ENCODE measurements at places on chromosomes 5 and 9. TPM values are rescaled to one million over a fixed set of nuclear protein-coding genes. Genes with fewer than 3 reads are reported as not detected.

CCL28 gene
- total RNA-seq = 3.6 TPM

PCDHA1 gene
- not detected for total RNA-seq

PRDM9 gene
- not detected for total RNA-seq

HTR1A gene
- not detected for total RNA-seq

NUDT2 gene
- total RNA-seq = 23.8 TPM

PCDHGA10 gene
- total RNA-seq = 1.8 TPM

DNAH5 gene
- under 0.01 TPM for total RNA-seq

GRK6 gene
- total RNA-seq = 118 TPM

TRPM6 gene
- total RNA-seq = 0.24 TPM

ACSL6 gene
- total RNA-seq = 0.05 TPM

WDR38 gene
- total RNA-seq = not detected

BTNL8 gene
- total RNA-seq = not detected

CDX1 gene
- not detected for total RNA-seq

DNA sequence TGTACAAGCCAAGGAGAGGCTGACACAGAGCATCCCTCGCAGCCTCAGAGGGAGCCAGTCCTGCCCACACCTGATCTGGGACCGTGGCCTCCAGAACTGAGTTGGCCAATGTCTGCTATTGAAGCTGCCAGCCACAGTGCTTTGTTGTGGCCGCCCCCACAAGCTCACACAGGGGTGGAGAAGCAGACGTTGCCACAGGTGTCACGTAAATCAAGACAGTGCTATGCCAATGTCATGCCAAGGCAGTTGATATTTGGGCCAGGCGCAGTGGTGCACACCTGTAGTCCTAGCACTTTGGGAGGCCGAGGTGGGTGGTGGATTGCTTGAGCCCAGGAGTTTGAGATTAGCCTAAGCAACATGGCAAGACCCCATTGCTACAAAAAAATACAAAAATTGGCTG is 17.3 kb upstream of the TERT start:
- peak overlapping the region; percentile 26 for H3K27ac ChIP-seq
- no peak overlapping the region for H3K4me3 ChIP-seq
- no peak for DNase-seq
- peaks cover 47% of the 10 kb centered on the region for H3K4me1 ChIP-seq

DNA sequence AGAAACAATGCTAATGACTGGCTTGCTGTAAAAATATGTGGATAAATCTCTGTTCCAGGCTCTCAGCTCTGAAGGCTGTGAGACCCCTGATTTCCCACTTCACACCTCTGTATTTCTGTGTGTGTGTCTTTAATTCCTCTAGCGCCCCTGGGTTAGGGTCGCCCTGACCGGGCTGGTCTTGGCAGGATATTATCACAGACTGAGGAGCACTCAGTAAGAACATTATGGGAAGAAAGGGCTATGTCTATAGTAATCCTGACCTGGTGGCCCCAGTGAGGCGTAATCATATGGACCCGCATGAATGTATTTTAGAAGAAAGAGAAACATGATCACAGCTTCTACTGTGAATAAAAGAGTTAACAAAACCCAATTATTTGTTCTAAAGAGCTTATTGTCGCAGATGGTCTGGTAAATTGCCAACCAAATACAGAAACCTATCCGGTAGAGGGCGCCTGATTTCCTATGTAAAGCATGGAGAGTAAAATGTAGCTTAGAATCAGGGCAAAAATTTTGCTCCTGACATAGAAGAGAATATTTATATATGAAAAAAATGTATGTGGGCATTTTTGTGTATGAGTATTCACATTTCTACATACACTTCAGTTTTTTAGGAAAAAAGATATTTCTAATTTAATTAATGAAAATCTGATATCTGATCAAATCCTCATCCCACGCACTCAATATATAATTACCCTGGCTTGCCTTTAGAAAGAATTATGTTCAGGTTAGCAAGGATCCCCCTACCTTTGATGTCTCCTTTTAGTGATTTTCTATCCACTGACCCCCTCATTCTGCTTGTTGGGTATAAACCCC is 5.8 kb upstream of the IFNA1 start:
- peaks cover 6% of the 10 kb centered on the region for H3K4me1 ChIP-seq
- DNase-seq = no peak
- H3K36me3 ChIP-seq = no peaks in the 10 kb centered on the region
- no peaks in the 10 kb centered on the region for H3K27me3 ChIP-seq

DNA sequence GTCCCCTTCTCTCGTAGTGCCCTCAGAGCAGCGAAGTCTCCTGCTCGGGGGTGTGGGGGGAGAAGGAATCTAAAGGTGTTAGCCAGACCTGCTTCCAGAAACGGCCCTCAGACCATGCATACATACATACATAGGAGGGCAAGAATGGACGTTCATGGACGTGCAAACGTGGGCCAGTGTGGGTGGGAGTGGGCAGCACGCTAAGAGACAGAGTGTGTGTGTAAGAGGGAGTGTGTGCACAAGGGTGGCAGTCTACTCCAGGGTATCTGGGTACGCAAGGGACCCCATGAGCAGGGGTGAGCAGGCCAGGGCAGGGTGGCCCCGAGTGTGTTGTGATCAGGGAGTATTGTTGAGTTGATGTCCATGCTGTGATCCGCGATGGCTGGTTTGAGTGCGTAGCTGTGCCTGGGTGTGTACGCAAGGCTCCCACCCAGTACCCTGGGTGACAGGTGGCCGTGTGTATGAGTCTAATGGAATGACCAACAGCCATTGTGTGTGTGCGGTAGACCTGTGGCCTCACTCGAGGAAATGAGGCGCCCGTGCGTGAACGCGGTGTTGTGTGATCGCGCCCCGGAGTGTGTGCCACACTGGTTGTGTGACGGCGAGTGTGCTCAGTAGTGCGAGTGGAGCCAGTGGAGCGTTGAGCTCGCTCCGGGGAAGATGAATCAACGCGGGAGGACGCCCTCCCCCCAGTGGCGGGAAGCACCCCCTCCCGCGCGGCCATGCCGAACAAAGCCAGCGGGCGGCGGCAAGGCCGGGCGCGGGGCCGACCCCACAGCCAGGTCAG is 826 bp downstream of the GPRIN1 start:
- peaks cover 12% of the 10 kb centered on the region for H3K4me1 ChIP-seq
- H3K36me3 ChIP-seq = no peaks in the 10 kb centered on the region
- no peaks in the 10 kb centered on the region for H3K27me3 ChIP-seq
- H3K4me3 ChIP-seq = peak overlapping the region; percentile 65
- no peak for DNase-seq
- H3K27ac ChIP-seq = no peak overlapping the region

GRCh38 chr9:113247640-113248039 is 26.3 kb downstream of the SLC31A1 start:
- peaks cover 16% of the 10 kb centered on the region for H3K4me1 ChIP-seq
- DNase-seq = no peak
- H3K4me3 ChIP-seq = no peak overlapping the region
- H3K36me3 ChIP-seq = no peaks in the 10 kb centered on the region
- no peaks in the 10 kb centered on the region for H3K27me3 ChIP-seq

DNA sequence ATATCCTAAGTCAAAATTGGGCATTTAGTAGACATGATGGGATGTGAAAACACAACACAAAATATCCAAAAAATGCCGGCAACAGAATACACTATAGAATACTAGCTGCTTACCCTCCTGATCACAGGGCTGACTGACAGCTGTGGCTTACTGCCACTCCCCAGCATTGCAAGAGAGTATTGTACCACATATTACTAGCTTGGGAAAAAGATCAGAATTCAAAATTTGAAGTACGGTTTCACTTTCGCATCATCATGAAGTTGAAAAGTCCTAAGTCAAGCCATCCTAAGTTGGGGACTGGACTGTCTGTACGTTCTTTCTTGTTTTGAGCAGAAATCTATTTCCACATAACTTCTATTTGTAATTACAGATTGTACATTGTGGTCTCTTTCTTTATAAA is 851.4 kb downstream of the MAT2B start:
- H3K27me3 ChIP-seq = no peaks in the 10 kb centered on the region
- H3K36me3 ChIP-seq = no peaks in the 10 kb centered on the region
- H3K4me3 ChIP-seq = no peak overlapping the region
- no peaks in the 10 kb centered on the region for H3K4me1 ChIP-seq
- H3K27ac ChIP-seq = no peak overlapping the region

GRCh38 chr5:131496400-131496713 is 138.7 kb downstream of the RAPGEF6 start:
- H3K36me3 ChIP-seq = peaks cover 16% of the 10 kb centered on the region
- no peak overlapping the region for H3K4me3 ChIP-seq
- H3K27ac ChIP-seq = peak overlapping the region; percentile 13
- peaks cover 9% of the 10 kb centered on the region for H3K4me1 ChIP-seq

DNA sequence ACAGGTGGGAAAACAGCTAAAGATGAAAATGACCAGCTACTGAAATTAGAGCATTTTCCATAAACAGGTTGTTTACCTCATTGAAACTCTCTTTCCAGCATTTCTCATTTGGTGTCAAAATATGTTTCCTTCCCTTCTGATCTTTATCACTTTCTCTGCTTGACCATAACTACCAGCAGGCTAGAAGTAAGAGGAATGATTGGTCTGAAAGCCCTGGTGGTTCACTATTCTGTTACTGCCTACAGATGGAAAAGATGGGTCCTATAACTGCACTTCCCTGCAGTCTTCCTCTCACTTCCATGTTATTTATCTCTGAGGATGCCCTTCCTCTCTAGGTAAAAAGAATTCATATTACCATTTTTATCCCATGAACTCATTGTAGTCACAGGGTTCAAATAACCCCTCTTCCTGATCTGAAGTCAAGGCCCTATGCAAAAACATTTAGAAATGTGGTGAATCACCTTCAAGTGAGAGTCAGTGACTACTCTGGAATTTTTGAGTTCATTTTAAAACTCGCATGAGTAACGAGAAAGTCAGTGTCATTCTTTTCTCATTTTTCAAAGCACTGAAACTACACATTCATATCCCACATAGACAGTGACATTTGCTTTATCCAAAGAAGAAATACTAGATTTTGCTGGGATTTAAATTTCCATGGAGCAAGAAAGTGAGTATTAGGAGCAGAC is 51.7 kb downstream of the ZNF474 start:
- H3K36me3 ChIP-seq = no peaks in the 10 kb centered on the region
- no peak for DNase-seq
- H3K27me3 ChIP-seq = no peaks in the 10 kb centered on the region
- H3K4me1 ChIP-seq = no peaks in the 10 kb centered on the region

DNA sequence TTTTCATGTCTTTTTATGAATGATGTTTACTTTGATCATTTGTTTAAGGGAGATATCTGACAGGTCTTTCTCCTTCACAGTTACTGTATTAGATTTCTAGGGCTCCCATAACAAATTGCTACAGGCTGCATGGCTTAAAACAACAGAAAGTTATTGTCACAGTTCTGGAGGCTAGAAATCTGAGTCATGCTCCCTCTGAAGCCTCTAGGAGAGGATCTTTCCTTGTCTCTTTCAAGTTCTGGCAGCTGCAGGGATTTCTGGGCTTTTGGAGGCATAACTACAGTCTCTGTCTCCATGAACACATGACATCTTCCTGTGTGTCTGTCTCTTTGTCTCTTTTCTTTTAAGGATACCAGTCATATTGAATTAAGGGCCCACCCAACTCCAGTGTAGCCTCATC is 557.3 kb upstream of the SEMA6A start:
- peaks cover 3% of the 10 kb centered on the region for H3K4me1 ChIP-seq
- H3K27me3 ChIP-seq = no peaks in the 10 kb centered on the region
- no peak for DNase-seq
- peak overlapping the region; percentile 25 for H3K27ac ChIP-seq

- peak; percentile 75 for DNase-seq
- H3K4me1 ChIP-seq = peaks cover 41% of the 10 kb centered on the region
- peak overlapping the region; percentile 33 for H3K4me3 ChIP-seq
- no peaks in the 10 kb centered on the region for H3K27me3 ChIP-seq
- H3K27ac ChIP-seq = peak overlapping the region; percentile 78
- H3K36me3 ChIP-seq = no peaks in the 10 kb centered on the region
Measured at GRCh38 chr5:87121304-87122150, 146.2 kb upstream of the RASA1 start.

GRCh38 chr5:41465493-41466171 is 44.8 kb downstream of the PLCXD3 start:
- H3K4me1 ChIP-seq = no peaks in the 10 kb centered on the region
- H3K27ac ChIP-seq = no peak overlapping the region
- H3K27me3 ChIP-seq = no peaks in the 10 kb centered on the region

GRCh38 chr9:129716091-129716490 is 36.8 kb downstream of the PTGES start:
- H3K4me3 ChIP-seq = no peak overlapping the region
- no peaks in the 10 kb centered on the region for H3K36me3 ChIP-seq
- no peak overlapping the region for H3K27ac ChIP-seq
- H3K4me1 ChIP-seq = no peaks in the 10 kb centered on the region
- no peaks in the 10 kb centered on the region for H3K27me3 ChIP-seq

DNA sequence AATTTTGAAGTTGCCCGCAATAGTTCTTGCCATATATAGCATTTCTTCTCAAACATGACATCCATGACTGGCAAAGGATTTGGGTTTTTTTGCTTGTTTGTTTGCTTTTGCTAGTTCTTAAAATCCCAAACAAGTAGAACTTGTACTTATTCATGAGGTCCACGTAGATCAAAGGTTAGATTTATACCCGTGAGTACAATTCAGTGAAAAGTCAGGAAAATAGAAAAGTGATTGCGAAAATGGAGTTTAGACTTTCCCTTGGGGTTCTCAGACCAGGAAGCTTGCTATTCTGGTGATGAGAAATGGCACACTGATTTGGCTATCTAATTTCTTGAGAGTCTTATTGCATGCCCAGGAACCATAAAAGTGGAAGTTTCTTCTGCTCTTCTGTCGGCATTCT is 304.7 kb downstream of the CTNND2 start:
- no peaks in the 10 kb centered on the region for H3K36me3 ChIP-seq
- H3K27me3 ChIP-seq = no peaks in the 10 kb centered on the region
- H3K27ac ChIP-seq = no peak overlapping the region
- no peak overlapping the region for H3K4me3 ChIP-seq
- no peak for DNase-seq

GRCh38 chr5:107468276-107468675 is 202.5 kb downstream of the EFNA5 start:
- peaks cover 3% of the 10 kb centered on the region for H3K4me1 ChIP-seq
- H3K36me3 ChIP-seq = no peaks in the 10 kb centered on the region
- DNase-seq = no peak
- H3K27ac ChIP-seq = no peak overlapping the region

- no peak overlapping the region for H3K4me3 ChIP-seq
- no peaks in the 10 kb centered on the region for H3K4me1 ChIP-seq
- no peak overlapping the region for H3K27ac ChIP-seq
- H3K27me3 ChIP-seq = no peaks in the 10 kb centered on the region
Measured at GRCh38 chr9:69649566-69650250, 22.5 kb downstream of the APBA1 start.

DNA sequence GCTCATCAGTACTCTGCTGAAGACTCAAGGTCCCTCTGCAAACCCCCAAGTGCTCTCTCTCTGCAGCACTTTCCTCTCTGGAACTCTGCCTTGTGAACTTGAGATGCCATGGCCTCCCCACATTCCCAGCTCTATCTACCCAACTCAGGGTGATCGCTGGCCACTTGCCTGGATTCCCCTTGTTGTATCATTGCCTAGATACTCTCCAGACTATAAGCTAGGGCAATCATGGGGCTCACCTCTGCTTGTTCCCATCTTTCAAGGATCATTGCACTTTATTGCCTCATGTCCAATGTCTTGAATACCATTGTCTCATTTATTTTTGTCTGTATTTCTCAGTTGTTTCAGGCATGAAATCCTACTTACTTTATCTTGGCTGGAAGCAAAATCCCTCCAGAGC is 144.1 kb downstream of the PLPPR1 start:
- DNase-seq = no peak
- no peak overlapping the region for H3K4me3 ChIP-seq
- no peaks in the 10 kb centered on the region for H3K4me1 ChIP-seq
- H3K36me3 ChIP-seq = no peaks in the 10 kb centered on the region
